Choroid plexus epithelial cell (primary cell): ENCODE measurements at places on chromosomes 5 and 9.

- no peak for DNase-seq
Observed at GRCh38 chr9:84796404-84796803, 126.9 kb downstream of the NTRK2 start.

- DNase-seq, result no peak
Observed at GRCh38 chr5:88872971-88873370, 10.0 kb downstream of the MEF2C start.

DNA sequence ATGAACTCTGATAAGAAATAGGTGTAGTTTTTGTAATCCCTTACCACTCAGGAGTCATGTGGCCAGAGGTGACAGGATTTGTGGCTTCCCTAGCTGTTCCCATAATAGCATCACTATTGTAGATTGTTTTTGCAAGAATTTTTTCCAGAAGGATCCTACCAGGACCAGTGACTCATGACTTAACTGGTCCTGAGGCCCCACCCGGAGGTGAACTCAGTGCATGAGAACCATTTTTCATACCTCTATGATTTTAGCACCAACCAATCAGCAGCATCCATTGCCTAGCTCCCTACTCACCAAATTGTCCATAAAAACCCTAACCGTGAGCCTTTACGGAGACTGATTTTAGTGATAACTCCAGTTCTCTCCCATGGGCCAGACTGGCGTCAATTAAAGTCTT, 484.8 kb downstream of the PSAT1 start:
- DNase-seq, result no peak

- no peak for DNase-seq
Observed at GRCh38 chr5:178403956-178404600, 171.5 kb upstream of the PHYKPL start.
